Activated T-cell treated with anti-CD3 and anti-CD28 coated beads for 4 hours (primary cell): ENCODE measurements at places on chromosomes 7 and 10.
A peak's percentile ranks its signal among the peaks of the same experiment; 100 is the strongest.

DNA sequence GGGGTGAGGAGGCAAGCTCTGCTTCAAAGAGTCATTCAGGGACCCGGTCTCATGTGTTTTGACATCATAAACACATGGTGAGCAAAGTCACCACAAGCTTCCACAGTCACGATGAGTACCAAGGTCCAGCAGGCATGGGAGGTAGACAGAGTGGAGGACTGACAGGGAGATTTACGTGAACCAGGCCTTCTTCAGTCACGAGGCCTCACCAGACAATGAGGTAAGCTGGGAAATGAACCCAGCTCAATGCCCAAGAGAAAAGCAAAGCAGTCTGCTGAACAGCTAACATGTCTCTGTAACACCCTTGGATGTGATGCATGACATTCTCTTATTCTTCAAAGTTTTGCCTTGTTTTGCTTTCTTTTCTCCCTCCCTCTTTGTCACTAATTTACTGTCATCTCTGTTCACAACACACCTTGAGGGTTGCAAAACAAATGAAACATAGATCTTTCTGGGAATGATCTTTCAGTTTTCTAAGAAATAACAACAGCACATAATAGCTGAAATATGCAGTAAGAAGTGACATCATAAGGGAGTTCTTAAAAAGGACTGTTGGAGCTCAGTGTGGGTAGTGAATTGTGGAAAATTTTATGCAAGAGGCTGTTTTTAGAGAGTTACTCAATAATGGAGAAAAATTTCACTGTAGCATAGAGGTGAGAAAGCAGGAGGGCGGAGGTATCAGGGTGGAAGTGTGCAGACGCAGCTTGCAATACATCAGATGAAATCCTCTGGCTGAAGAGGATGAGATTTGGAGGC lies 9.0 kb downstream of the PPP1R17 start:
- no peak for DNase-seq

DNA sequence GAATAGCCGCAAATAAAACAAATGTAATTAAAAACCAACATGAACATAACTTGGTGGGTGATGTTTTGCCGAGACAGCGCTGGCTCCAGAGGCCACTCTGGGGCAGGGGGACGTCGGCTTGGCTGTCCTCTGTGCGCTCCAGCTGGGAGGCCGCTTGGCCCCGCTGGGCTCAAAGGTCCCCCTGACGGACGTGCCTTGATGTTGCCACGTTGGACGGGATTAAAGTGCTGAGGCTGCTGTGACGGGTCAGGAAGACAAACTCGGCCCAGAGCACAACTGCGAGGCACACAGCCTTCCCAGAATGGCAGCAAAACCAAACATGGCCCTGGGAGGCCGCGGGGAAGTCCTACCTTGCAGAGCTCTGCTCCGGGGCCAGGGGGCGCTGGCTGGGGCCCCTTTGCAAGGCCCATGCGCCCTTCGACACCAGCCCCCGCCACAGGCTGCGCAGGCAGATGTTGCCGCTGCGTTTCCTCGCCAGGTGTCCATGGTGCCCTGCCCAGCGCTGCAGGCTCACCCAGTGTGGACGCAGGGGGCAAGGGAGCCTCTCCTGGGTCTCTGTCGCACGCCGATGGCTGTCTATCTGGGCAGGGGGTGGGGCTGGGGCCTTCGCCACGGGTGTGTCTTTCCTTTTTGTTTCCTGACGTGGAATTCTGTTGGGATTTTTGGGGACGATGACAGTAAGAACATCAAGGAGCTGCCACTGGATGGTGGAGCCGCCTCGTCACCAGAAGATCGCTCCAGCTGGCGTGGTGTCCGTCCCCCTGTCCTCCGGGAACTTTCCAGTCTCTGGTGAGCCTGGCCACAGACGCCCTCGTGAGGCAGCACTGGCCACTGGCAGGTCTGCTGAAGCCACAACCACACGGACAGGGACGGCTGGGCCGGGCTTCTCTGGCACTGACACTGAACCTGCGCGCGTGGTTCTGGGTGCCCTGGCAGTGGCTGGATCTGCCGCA lies 99.6 kb upstream of the DIP2C start:
- no peak for DNase-seq

DNA sequence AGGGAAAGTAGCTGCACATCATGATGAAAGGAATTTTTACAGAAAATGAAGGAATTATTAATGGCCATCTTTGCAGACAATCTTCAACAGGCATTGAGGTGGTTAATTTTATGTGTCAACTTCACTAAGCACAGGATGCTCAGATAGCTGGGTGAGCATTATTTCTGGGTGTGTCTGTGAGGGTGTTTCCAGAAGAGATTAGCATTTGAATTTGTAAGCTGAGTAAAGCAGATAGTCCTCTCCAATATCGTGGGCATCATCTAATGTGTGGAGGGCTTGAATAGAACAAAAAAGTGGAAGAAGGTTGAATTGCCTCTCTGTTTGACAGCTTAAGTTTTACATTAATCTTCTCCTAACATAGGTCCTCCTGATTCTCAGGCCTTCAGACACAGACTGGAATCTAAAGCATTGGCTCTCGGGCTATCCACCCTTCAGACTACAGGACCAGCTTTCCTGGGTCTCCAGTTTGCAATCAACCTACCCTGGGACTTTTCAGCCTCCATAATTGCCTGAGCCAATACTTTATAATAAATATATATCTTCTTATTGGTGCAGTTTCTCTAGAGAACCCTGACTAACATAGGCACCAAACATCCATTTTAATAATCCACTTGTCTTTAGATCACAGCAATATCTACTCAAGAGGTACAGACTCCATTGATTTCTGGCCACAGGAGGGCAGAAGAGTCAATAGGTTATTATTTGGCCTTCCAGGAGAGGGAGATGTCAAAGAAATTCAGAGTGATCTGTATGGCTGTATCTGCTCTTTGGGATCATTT lies 10.5 kb upstream of the CRPPA start:
- DNase-seq: no peak

GRCh38 chr7:100476903-100477870 lies 1.8 kb downstream of the TSC22D4 start:
- no peak for DNase-seq

- DNase-seq: no peak
Observed at GRCh38 chr10:28906011-28906411, 228.7 kb downstream of the BAMBI start.

GRCh38 chr7:72015136-72015535 lies 397.0 kb downstream of the CALN1 start:
- DNase-seq: no peak

DNA sequence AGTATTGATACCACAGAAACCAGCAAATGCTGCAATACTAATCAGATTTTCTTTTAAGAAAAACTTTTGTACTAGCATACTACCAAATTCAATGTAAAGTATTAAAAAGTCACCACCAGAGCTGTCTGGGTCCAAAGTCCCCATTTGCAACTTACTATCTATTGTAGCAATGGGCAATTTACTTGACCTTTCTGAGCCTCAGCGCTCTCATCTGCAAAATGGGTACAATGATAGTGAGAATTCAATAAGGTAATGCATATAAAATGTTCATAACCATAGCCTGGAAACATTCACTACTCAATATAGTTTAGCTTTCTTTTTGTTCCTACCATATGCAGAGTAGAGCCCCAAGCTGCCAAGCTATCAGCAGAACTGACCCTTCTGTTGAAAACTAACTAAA lies 337.2 kb downstream of the ELMO1 start:
- no peak for DNase-seq

- DNase-seq: peak; percentile 48
Observed at GRCh38 chr10:71314028-71314693, 4.9 kb upstream of the SLC29A3 start.

GRCh38 chr10:77463499-77463898 lies 174.1 kb downstream of the KCNMA1 start:
- no peak for DNase-seq

GRCh38 chr10:28171468-28172222 lies 131.2 kb downstream of the MPP7 start:
- DNase-seq: no peak

- no peak for DNase-seq
Observed at GRCh38 chr7:45350896-45351295, 193.3 kb downstream of the RAMP3 start.

DNA sequence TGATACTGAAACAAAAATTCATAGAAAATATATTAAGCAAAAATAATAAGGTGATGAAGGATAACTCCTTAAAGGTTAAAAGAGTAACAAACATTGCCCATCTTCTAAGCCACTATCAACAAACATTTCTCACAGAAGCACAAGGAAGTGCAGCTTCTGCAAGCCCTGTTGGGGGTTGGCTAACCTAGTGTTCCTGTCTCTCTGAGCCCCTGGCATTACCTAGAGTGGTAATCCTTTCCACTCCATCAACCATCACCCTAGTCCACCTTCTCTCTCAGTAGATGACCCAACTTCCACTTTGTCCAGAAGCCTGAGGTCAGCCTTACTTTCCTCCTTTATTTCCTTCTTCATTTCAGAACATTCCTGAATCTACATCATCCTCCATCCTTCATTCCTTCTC lies 59.7 kb downstream of the HIPK2 start:
- no peak for DNase-seq

DNA sequence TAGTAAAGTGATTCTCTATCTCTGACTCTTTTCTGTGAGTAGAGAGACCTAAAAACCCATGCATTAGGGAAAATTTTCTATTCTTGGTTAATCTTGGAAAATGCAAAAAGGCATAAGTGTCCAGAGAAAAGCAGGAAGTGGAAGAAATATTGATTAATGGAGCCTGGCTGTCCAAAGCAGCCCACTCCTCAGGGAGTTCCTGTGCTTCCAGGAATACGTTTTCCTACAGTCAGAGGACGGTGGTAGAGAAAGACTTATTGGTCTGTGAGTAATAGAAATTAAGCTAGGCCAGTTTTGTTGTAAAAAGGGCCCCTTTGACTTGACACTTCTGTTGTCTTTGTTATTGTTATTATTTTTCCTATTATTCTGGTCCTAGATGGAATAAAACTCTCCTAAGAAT lies 157.8 kb downstream of the NRP1 start:
- no peak for DNase-seq

- peak; percentile 50 for DNase-seq
Observed at GRCh38 chr10:3783316-3783681, 1.7 kb downstream of the KLF6 start.

DNA sequence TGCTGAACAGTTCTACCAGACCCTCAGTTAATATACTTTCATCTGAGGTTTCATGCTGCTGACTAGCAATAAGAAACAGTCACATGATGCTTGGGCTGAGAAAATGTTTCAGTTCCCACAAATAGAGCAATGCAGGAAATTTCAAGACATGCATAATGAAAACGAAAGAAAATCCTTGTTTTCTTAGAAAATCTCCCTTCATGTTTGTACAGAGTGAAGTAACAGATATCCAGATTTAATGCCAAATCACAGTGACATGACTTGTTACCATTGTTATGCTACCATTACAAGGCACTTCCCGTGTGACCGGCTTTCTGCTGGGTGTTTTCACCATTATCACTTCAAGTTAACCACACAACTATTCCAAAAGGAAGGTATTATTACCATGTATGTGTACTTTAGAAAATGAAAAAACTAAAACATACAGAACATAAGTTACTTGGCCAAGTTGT lies 121.7 kb downstream of the DOCK4 start:
- no peak for DNase-seq

DNA sequence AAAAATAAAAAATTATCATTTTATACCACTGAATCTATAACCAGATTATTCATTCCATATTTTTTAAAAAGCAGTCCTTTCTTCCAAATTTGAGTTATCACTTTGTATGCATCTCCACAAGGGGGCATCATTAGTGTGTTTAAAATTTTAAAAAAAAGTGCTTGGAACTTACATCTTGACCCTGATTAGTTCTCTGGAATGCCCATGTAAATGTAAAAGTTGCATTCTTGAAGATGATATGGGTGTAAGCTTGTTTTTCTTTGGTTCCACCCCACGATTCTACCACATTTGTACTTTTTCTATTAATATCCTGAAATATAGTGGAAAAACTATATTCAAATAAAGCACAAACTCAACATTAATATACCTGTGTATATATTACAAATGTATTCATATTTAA lies 144.9 kb downstream of the ELAPOR2 start:
- DNase-seq: no peak

DNA sequence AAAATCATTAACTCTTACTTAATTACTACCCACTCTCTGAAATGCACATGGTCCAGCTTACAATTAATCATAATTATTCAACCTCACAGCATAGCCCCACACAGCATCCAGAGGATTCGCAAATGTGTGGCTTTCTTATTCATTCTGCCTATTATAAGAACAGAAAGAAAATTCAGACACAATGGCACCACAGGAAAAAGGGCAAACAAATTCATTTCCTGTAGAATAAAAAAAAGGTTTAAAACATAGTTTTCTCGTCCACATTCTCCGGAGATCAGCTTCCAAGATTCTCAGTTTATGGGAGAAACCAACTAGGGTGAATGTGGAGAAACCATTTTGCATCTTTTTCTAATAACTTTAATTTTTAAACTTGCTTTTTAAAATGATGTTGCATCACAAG lies 201.6 kb downstream of the PARD3 start:
- no peak for DNase-seq

GRCh38 chr10:76213876-76214275 lies 782.5 kb downstream of the LRMDA start:
- DNase-seq: no peak

GRCh38 chr10:91289305-91289704 lies 68.8 kb downstream of the PCGF5 start:
- DNase-seq: no peak

DNA sequence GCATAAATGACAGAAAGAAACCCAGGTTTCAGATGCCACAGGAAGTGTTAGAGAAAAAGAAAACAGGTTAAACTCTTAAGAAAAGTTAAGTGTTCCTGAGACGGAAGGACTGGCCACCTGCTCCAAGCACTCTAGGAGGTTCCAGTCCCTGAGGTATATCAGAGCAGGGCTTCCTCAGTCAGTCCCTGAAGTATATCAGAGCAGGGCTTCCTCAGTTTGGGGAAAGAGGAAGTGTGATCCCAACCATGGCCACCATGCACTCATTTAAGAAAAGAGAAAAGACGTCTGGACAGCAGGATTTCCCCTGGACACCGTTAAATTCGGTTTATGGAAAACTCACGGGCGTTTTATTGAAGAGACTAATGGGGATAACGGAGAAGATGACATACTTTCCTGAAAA lies 133.4 kb upstream of the PFKP start:
- DNase-seq: no peak

GRCh38 chr10:116670706-116671105 lies 50.0 kb downstream of the PNLIPRP2 start:
- DNase-seq: no peak

DNA sequence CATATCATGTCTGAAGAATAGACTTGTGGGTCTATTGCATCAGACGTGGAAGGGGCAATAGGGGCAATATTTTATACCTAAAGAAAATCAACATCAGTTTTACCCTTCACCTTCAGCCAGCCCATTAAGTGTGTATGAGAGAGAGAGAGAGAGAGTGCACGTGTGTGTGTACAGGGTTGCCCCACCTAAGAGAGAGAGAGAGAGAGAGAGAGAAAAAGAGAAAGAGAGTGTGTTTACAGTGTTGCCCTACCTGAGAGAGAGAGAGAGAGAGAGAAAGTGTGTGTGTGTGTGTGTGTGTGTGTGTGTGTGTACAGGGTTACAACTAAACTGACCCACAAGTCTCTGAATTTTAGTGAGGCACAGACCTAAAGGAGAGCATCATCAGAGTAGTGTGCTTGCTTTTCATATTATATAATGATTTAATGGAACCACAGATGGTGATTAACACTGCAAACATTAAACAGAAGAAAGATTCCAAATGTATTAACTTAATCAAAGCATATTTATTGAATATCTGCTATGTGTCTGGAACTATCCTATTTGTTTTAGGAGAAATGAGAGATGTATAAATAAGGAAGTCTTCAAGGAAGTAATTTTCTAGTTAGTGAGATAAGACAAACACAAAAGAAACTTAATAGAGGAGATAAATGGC lies 66.8 kb downstream of the CD36 start:
- DNase-seq: no peak

GRCh38 chr7:27875061-27875460 lies 135.1 kb downstream of the TAX1BP1 start:
- no peak for DNase-seq

- DNase-seq: no peak
Observed at GRCh38 chr7:20030915-20031362, 186.2 kb downstream of the MACC1 start.
